EH (cell line): ENCODE measurements at places on chromosomes 3 and 15.

- peak; percentile 41 for DNase-seq
Observed at GRCh38 chr15:67013696-67014095, 51.7 kb upstream of the SMAD3 start.

DNA sequence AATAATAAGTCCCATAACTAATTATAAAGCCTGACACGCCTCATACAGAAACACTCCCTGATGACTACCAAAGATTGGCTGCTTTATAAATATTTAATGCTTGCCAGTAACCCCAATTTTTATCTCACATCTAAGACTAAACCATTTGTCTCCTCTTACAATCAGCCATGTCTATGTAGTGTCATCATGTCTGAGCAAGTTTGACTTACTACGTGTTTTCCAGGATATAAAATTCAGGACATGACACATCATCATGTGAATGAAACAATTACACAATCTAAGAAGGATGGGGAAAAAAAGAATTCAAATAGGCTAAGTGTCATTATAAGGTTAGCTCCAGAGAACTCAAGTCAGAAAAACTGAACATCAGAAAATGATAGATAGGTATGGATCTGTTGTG is 208.7 kb downstream of the MECOM start:
- DNase-seq = peak; percentile 70

DNA sequence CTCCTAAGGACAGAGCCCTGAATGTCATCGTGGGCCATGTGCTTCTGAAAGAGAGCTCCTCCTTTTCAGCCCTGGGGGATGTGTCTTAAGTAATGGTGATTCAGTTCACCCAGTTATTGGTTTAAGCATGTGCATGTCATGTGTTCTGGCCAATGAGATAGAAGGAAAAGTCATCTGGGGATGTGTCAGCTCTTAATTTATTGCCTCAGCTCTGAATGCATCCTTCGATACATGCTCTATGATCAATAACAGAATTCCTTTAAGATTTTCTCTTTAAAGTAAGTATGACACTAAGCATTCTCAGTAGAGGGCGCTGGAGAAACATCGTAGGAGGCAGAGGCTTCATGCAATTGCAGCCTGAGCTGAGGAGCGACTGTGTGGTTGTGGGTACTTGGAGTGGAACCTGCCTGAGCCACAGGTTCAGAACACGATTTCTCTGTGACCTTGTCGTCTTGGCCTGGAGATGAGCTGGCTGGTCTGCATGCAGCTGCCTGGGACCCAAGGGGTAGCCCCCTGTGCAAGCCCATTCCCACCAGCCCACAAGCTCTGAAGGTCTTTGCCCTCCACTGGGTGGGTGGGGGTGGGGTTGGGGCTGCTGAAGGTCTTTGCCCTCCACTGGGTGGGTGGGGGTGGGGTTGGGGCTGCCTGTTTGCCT is 69.5 kb downstream of the C3orf38 start:
- DNase-seq = peak; percentile 45

DNA sequence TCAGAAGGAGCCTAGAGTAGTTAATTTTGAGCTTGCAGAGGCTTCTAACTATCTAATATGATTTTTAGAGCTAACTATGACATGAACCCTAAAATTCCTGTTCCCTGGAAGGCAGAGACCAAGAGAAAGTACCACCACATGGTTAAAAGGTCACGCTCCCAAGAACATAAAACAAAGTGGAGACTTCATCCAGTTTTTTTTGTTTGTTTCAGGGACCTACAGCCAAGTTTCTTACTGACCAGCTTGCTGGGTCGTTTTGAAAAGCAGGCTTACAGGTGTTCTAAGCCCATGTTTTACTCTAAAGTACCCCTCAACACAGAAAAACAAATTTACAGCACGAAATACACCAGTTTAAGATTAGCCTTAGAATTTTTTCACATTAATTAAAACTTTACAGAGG is 39.6 kb upstream of the SKIL start:
- DNase-seq = no peak

- DNase-seq = no peak
Observed at GRCh38 chr15:39272901-39273300, 308.0 kb upstream of the THBS1 start.

GRCh38 chr15:100308213-100308600 is 33.6 kb downstream of the ADAMTS17 start:
- no peak for DNase-seq

GRCh38 chr15:77613814-77614213 is 18.9 kb downstream of the LINGO1 start:
- DNase-seq = no peak

- DNase-seq = no peak
Observed at GRCh38 chr3:57689367-57690053, 3.4 kb downstream of the DENND6A start.

DNA sequence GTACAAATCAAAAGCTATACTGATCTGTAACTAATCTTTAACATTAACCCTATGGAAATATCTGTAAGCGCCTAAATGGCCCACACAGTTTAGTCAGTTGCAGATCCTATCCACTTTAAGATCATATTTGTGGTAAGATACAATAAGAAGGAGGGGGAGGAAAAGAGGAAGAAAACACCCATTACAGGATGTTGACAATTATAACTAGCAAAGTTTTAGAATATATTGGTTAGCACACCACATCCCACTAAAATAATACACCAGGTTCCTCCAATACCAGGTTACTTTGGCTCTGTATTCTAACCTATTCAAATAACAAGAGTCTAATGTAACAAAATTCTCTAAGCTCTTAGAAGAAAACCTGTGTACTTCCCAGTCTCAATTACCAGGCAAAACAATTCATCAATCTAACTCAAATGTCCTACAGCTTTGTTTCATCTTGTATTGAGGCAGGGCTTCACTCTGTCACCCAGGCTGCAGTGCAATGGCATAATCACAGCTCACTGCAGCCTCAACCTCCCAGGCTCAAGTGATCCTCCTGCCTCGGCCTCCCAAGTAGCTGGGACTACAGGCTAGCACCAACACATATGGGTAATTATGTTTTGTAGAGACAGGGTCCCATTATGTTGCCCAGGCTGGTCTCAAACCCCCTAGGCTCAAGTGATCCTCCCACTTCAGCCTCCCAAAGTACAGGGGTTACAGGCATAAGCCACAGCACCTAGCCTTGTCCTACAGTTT is 4.2 kb downstream of the SLC4A7 start:
- DNase-seq = peak; percentile 18

DNA sequence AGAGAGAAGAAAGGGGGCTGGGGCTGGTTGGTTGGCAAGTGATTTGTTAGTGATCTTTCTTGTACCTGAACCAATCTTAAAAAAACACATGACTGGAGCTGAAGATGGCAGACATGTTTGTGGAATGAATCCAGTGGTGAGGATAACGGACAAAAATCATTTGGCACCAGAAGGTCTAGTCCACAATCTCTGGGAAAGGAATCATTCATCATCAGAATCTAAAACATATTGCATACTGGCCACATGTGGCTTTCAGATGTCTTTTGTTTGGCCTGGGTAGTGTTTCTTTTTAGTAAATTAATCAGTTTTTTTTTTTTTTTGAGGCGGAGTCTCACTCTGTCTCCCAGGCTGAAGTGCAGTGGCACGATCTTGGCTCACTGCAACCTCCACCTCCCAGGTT is 5.0 kb downstream of the NEK11 start:
- DNase-seq = no peak

- no peak for DNase-seq
Observed at GRCh38 chr15:42640109-42640508, 64.7 kb downstream of the STARD9 start.

GRCh38 chr3:170410428-170411029 is 8.1 kb upstream of the CLDN11 start:
- DNase-seq = peak; percentile 45

DNA sequence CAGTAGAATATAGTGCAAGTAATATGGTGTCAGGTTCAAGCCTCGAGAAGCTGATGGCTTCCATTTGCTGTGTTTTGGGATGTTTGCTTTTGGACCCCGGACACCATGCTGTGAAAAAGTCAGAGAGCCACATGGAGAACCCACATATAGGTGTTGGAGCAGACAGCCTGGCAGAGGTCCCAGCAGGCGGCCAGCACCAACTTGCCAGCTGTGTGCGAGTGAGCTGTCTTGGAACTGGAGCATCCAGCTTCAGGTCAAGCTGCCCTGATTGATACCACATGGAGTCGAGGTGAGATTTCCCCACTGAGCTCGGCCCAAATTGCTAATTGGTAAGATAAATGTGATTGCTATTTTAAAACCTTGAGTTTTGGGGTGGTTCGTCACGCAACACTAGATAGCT is 185.7 kb upstream of the TBL1XR1 start:
- DNase-seq = no peak

- no peak for DNase-seq
Observed at GRCh38 chr15:68224108-68224507, 5.4 kb downstream of the CLN6 start.

DNA sequence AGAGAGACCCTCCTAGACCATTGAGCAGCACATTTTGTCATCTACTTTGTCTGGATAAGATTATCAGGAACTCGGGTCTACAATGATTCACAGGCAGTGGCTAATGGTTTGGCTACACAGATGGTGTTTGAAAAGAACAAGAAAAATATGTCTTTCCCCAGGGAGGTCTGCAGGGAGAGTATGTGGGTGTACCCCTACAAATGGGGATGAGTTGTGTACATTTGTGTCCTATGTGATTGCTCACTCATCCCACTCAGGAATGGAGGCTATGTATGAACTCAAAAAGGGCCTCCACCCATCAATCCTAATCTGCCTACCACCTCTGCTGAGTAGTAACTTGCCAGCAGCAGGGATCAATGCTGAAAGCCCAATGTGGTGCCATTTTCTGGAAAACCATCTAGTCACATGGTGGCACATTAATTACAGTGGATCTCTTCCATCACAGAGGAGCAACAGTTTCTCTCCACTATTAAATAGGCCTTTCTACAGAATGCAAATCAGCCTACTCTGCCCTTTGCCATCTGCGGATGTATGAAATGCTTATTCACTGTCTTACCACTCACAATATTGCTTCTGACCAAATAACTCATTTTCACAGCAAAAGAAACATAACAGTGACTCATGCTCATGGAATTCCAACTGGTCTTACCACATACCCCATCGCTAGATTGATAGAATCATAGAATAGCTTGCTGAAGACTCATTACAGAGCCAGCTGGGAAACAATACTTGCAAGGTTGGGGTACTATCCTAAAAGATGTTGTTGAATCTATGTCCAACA is 48.3 kb upstream of the TRIM42 start:
- DNase-seq = peak; percentile 84

DNA sequence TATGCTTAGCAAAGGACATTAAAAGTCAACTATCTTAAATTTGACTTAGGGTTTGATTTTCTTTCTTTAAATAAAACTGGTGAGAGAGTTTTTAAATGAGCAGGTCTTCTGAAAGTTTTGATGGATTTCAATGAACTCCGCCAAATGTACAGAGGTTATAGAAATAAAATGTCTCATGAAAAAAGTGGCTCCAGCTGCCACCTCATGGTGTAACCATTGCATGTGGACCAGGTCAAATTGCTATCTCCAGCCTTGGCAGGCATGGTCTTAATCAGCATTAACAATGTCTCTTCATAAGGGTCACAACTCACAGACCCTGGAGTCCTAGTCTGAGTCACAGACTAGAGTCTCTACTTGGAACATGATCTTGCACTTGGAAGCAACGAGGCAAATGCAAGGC is 182.3 kb downstream of the ADAMTS17 start:
- no peak for DNase-seq

GRCh38 chr3:38723569-38724391 is 74.3 kb upstream of the SCN5A start:
- peak; percentile 55 for DNase-seq

- DNase-seq = peak; percentile 34
Observed at GRCh38 chr3:37961622-37962431, 28.8 kb upstream of the VILL start.
